ENCODE measurements at places on chromosomes 13 and 19.

DNA sequence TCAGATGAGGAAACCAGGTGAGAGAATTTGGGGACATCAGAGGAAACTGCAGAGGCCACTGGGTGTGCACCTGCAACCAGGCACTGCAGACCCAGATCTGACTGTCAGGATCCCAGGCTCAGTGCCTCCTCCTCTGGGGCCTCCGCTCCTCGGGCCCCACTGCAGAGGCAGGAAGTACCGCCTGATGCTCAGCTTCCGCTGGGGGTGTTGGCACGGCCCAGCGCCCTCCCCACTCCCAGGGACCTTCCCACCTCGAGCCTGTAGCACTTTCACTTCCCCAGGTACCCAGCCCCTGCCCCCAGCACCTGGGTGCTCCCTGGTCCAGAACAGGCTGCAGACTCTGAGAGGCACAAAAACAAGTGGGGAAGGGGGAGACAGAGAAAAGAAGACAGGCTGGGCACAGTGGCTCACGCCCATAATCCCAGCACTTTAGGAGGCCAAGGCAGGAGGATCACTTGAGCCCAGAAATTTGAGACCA, 1.4 kb upstream of the CD37 start:
- DNase-seq, result no peak

DNA sequence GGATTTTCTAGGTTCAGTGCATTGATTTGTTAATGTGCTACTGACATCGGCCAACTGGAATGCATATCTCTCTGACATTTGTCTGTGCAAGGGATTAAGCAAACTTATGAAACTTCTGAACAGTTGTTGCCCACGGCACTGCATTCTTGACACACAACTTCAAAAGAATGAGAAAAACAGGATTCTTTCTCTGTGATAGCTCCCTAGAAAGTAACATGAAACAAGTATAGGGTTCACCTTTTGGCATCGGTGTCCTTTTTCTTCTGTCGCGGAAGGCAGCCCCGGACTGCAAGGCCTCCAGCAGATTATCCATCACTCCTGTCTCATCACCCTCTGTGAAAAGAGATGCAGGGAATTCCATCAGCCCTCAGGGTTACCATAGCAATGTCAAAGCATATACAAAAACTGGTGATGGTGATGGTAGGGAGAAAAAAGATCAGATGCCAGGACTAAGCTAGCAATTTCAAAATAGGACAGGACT, 389.2 kb downstream of the DIAPH3 start:
- no peak for DNase-seq

GRCh38 chr19:53519446-53519845, 18.5 kb upstream of the ZNF331 start:
- DNase-seq, result no peak

- DNase-seq, result no peak
Observed at GRCh38 chr19:48391100-48392005, at the start of gene KDELR1. KDELR1 (minus strand) TSS chr19:48391551; CDS start chr19:48391358, 193 bp downstream.

GRCh38 chr13:48232420-48233045, 473 bp upstream of the ITM2B start:
- no peak for DNase-seq

- DNase-seq, result no peak
Observed at GRCh38 chr19:10305139-10305806, 4.3 kb downstream of the ZGLP1 start.

GRCh38 chr13:64083396-64083795, 2667.7 kb upstream of the PCDH20 start:
- DNase-seq, result no peak

GRCh38 chr13:76048675-76049375, 412.7 kb downstream of the LMO7 start:
- DNase-seq, result no peak

GRCh38 chr19:50676625-50677197, 27.5 kb downstream of the C19orf81 start:
- no peak for DNase-seq

DNA sequence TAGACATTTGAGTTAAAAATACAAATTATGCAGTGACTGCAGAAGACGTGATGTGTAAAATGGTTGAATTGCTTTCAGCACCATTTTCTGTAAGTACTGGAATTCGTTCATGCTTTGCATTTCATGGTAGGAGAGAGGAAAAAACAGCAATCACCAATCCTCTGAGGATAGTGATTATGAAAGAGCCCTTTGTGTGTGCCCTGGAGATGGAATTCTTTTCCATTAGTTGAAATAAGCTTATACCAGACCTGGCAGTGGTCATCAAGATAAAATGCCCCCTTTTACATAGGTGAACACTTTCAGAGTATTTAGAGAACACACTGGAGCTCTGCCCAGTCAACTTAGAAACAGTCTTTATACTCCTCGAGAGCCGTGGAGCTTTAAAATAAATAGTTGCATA, 1.7 kb downstream of the CNMD start:
- no peak for DNase-seq

- no peak for DNase-seq
Observed at GRCh38 chr13:46008631-46009030, 43.9 kb downstream of the ZC3H13 start.

DNA sequence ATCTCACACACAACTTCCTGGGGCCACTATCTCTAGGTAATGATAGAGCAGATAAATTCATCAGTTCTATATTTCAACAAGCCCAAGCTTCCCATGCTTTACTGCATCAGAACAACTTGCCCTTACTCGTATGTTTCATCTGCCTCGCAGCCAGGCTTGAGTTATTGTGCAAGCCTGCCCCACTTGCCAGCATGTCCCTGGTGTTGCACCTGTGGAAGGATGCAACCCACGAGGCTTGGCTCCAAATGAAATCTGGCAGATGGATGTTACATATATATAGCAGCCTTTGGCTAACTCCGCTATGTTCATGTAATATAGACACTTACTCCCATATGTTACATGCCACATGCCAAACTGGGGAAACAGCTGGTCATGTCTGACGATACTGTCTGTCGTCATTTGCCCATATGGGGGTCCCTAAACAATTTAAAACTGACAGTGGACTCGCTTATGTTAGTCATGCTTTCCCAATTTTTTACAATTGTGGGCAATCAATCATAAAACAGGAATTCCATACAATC, 6.2 kb downstream of the ERVK3-1 start:
- no peak for DNase-seq

GRCh38 chr19:43589678-43590077, 6.3 kb downstream of the IRGQ start:
- DNase-seq, result no peak

- no peak for DNase-seq
Observed at GRCh38 chr19:11563532-11563931, 4.5 kb upstream of the ELOF1 start.

DNA sequence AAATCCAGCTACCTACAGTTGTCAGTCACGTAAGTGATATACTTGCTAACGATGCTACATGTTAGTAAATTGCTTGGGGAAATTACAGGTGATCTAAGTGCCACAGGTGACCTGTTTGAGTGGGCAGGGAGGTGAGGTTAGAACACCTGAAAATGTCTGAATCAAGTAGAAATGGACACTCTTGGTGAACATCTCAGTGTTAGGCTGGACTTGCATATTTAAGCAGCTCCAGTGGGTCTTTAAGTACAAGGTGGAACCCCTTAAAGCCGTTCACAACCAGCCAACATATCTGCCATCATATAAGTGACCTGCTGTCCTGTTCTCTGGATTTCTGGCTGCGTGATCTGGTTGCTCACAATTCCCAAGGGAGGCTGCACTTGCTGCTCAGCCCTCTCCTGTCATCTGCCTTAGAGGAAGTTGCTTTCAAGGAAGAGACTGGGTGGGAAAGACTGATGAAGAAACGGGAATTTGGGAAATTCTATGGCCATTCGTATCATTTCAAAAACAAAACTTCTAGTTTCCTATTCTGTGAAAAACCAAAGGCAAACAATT, 244.0 kb downstream of the DCLK1 start:
- no peak for DNase-seq

GRCh38 chr13:77907666-77908341, 10.8 kb downstream of the EDNRB start:
- DNase-seq, result no peak

GRCh38 chr13:45936621-45937020, 85.1 kb upstream of the SIAH3 start:
- DNase-seq, result no peak

- no peak for DNase-seq
Observed at GRCh38 chr19:27794494-27795042, 1418.4 kb downstream of the UQCRFS1 start.

Data from amniotic stem cell (primary cell).